Stimulated activated CD4-positive, alpha-beta T cell treated with anti-CD3 and anti-CD28 coated beads, Interleukin-1b, Interleukin-23, amount 100 ng/mL, for 1 hour (primary cell): ENCODE measurements at places on chromosomes 2 and 18.

GRCh38 chr2:42830922-42831574, 38.7 kb upstream of the HAAO start:
- no peak for DNase-seq

DNA sequence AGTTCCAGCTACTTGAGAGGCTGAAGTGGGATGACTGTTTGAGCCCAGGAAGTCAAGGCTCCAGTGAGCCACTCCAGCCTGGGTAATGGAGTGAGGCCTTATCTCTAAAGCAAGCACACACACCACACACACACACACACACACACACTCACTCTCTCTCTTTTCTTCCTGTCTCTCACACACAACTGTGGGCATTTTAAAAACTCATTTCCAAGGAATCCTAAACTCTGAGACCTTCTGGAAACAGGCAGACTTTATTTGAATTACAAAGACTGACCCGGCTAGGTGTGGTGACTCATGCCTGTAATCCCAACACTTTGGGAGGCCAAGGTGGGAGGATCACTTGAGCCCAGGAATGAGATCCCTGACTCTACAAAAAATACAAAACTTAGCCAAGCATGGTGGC, 21.3 kb downstream of the WDSUB1 start:
- no peak for DNase-seq

GRCh38 chr2:102581911-102582310, 37.4 kb upstream of the SLC9A2 start:
- no peak for DNase-seq

DNA sequence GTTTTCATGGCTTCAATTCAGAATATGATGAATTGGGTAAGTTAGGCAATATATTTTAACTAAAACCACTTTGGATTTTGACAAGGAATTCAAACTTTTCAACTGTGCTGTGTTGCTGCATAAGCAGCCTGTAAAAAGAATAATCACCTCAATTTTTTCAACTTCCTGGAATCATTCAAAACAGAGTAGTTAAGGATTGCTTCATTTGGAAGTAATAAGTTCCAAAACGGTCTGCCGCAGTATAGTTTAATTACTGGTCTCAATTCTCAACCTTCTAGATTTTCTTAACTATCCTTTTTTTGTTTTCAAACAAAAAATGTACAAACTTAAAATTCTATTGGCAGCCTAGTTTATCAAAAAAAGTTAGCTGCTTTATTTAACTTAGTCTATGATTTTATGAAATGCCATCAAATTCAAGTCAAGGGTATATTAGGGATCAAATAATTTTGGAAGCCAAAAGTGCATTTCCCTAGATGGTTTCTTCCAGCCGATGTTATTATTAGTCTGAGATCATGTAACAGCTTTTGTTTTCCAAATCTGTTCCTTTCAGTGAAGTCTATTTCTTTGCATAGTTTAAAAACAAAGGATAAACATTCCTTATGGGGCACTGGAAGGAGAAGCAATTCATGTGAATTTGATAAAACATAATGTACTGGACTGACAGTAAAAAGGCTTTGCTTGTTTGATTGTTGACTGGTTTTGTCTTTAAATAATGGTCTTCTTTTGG, 76.1 kb upstream of the ETAA1 start:
- DNase-seq = no peak

DNA sequence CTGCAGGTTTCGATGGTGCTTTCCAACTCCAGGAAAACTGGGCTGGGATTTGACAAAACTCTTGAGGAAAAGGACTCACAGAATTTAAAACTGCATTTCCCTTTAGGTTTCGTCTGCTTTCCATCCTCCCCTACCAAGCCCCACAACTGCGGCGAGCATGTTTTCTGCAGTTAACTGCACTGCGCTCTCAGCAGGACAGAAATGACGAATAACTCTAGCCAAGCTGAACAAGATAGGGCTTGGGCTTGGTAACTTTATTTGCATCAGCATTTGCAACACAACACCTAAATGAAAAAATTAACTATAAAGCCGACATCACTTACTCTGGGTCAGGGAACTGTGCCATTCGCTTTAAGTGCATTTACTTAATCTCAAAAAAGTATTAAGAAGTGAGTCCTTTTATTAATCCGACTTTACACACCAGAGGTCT, 669 bp upstream of the PIKFYVE start:
- DNase-seq = no peak

DNA sequence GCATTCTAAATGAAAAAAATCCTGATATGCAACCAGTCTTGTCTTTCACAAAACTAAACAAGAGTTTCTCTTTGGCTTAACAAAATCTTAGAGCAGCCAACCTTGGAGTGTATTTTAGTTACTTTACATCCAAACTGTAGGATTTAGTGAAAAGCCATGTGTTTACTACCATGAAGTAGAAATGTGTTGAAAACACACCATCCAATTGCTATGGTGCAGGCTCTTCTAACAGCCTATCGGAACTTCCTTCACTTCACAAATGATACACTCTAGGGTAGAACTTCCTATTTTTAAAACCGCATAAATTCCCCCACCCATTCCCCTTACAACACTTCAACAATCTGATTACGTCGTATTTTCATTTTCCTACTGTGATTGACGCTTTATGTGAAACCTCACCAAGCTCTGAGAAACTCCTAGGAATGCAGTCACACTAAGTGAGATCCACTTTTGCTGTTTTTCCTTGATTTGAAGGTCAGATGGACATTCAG, 74.4 kb upstream of the MAP4K4 start:
- no peak for DNase-seq

DNA sequence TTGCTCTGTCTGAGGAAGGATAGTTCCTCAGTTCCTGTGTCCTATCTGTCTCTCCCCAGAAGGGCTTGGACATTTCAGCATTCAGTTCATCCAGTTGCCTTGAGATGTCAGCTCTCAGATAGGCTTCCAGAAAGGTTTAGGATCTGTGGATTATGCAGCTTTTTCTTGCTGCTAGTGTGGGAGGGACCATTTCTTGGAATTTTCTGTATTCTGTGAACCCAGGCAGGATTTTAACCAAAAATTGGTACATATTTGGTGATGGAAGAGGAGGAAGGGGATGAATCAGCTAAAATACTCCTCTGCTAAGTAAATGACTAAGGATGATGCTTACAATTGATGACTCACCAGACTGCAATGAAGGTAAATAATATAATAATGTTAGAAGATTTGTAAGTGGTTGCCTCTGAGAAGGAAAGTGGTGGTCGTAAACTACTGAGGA, 58.6 kb upstream of the DOCK10 start:
- no peak for DNase-seq

DNA sequence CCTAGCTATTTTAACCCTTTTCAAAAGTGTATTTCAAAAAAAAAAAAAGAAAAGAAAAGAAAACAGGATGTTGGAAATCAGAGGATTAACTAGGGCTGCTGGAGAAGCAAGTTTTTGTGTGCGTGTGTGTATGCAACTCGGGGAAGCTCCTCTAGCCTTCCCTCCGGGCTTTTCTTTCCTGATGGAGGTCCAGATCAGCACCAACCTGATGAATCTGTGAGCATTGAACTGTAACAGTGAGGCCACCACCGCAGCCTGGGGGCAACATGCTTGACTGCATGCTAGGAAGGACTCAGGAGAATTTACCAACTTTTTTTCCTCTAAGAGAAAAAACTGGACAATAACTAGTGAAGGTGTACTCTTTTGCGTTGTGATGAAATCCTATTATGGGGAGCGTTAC, 2.3 kb downstream of the OBSL1 start:
- no peak for DNase-seq
